ENCODE measurements at places on chromosomes 7 and 10.

- DNase-seq, result no peak
These were observed 12.8 kb upstream of the RPEL1 start for GRCh38 chr10:103232772-103233488.

DNA sequence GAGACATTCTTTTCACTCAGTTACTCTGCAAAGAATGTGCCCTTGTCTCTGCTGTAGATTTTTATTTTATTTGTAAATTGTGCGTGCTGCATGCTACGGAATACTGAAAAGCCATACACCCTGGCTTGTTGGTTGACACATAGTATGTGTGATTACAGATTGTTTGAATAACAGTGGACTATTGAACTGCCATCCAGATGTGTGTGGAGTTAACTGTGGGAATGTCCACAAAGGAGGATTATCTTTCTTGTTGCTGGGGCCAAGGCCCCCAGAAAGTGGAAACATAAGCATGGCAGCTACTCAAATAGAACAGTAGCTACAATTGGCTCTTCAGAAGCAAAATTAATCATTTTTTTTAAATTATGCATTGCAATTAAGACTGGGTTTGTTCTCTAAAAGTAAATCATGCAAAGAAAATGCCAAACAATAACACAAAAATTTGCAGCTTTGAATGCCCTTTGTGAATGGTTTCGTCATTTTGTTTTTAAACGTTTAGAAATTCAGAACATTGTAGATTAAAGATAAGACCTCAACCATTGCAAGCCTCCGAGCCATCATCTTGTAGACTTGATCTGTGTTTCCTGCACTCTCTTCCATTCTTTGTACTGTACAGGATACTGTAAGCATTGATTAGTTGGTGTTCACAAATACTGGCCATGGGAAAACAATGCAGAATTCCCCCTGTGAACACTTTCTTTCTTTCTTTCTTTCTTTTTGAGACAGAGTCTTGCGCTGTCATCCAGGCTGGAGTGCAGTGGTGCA lies 210.3 kb upstream of the TCF7L2 start:
- no peak for DNase-seq

- DNase-seq, result no peak
These were observed 7.7 kb upstream of the INSIG1 start for GRCh38 chr7:155289949-155290501.

- no peak for DNase-seq
These were observed 309.7 kb downstream of the TYW1 start for GRCh38 chr7:67306331-67306730.

DNA sequence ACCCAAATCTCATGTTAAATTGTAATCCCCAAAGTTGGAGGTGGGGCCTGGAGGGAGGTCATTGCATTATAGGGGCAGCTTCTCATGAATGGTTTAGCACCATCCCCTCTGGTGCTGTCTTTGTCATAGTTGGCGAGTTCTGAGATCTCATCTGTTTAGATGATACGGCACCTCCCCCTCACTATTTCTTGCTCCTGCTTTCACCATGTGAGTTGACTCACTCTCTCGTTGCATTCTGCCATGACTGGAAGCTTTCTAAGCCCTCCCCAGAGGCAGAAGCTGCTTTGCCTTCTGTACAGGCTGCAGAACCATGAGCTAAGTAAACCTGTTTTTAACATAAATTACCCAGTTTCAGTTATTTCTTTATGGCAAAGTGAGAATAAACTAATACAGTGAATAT lies 18.9 kb upstream of the ZNF138 start:
- DNase-seq, result no peak

DNA sequence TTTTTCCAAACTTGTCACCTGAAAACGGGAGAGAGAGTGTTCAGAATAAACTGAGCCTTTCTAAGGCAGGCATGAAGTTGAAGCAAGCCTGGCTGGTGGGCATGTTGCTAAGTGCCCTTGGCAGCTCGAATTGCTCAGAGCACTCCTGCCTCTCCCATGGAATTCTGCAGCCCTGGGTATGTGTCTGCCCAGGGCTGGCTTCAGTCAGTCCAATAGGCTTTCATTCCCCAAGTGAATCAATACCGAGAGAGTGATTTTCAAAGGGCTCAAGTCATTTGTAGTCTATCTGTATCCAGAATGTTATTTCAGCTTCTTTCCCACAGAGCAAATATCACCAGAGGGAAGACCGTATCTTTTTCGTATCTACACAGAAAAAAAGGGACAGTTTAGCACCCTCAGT lies 415.5 kb upstream of the COBL start:
- DNase-seq, result no peak

GRCh38 chr10:131673396-131673795 lies 227.4 kb upstream of the PPP2R2D start:
- no peak for DNase-seq
